ENCODE measurements at places on chromosomes 2 and 18. TPM values are rescaled to one million over a fixed set of nuclear protein-coding genes. Genes with fewer than 3 reads are reported as not detected.

DNA sequence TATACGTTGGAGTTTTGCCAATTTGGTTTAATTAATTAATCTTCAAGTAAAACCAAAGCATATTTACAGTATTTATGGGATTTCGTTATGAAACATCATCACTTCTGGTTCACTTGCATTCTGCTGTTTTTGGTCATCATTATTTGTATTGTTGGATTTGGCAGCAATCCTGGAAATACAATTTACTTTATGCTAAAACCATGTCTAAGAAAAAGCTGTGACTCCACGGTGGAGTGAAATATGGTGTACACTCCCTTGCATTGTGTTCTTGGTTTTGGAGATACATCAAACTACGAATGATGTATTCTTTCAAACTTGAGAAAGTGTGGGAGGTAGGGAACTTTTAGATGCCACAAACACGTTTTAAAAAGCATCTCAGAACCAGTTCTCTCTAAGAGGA lies 106.4 kb downstream of the CTAGE1 start:
- no peak for DNase-seq

The TTR gene
- not detected for total RNA-seq

The SP5 gene
- 0.28 TPM for total RNA-seq

The ZNF638 gene
- total RNA-seq = 104 TPM

DNA sequence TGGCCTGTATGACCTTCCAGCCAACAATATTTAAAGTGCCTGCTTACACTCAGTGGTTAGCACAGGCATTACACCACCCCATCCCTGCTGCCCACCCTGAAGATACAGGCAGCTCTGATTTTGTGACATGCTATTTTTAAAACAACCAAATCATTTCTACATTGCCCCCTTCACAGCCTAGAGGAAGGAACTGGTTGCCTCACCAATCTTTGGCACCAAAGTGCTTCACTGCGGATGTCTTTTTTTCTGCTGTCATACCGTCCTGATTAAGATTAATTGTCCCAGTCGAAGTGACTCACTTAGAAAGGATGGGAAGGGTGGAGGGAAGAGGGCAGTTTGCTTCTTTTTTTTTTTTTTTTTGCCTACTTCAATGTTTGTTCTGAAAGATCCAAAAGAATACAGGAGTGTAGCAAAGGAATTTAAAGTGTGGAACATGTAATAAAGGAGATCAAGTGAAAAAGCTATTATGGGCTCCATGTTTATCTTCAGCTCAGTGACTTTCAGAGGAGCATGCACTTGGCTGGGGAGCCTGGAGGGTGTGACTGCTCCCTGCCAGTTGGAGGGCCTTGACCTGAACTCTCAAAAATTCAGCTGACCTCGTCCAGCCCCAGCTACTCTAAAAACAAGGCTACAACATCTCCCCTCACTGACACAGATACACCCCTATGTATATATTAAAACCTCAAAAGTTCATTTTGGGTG lies 501.1 kb upstream of the TNP1 start:
- DNase-seq = no peak

DNA sequence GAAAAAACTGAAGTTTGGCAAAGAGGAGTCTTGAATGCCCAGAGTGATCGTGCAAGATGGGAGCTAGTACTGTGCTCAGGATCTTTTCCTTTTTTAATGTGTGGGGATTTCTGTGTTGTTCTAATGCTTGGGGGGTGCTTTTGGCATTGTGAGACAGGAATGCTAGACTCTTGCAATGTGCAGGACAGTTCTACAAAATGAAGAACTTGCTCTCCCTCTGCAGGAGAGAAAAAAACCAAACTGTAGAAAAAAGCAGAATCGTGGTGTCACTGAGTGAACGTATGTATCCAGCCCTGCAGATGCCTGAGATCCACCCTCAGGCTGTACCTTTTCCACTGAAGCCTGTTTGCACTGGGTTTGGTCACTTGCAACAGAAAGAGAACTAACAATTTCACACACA lies 12.1 kb upstream of the TTC39C start:
- DNase-seq = no peak

DNA sequence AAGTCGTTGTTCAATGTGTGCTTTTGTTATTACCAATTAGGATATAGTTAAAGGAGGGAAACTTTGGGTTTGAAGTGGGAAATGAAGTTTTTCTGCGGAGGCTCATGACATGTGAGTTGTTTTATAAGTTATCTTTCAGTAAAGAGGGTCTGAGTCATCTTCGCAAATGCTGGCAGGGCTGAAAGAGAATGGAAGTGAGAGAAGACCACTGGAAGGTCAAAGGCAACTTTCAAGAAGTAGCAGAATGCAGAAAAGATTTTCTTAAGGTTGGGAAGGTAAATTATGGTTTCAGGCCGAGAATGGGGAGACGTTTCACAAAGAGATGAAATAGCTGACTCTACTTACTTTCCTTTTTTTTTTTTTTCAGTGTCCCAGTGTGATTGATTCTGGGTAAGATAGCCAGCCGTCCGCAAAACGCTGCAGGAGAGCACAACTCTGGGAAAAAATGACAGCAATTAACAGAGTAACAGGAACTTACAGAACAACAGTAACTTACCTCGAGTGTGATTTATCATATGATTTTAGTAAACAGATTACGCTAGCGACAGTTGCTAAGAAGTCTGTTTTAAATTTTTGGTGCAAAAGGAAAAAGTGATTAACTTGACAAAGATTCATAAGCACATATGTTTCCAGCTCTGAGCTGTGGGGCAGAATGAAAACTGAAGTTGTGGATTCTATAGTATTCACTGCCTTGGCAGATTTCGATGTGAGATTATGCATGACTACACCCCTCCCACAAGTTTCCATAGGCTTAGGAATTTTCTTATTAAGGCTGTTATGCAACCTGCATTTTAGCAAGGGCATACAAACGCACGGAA lies 46.8 kb upstream of the ACTR3 start:
- DNase-seq = no peak

DNA sequence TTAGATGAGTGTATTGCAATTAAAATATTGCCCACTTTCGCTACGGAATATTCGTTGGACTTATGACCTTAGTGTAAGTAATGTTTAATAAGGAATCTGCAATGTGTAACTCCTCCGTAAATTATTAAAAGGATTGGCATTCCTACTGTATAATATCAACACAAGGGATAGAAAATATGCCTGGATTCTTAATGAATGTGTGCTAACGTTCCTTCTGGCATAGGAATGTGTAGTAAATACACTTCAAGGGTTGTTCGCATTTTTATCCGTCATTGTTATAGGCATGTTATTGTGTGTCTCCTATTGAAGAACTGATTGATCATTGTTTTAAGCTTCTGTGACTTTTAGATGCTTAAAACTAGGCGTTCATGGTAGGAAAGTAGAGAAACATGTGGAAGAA lies 134.5 kb downstream of the NEDD4L start:
- DNase-seq = no peak

The GCKR gene
- total RNA-seq = 0.65 TPM

DNA sequence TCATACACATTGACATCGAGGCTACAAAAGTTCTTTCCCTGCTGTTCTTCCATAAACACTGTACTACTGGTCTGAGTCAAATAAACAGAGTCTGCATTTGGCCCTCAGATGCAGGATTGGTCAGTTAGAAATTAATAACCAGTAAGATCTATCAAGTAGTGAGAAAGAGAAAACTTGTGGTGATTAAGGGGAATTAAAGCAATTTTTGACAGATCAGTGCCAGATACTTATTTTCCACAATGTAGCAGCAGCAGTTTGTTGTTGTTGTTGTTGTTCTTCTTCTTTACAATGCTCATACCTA lies 85.0 kb downstream of the IKZF2 start:
- DNase-seq = no peak

- no peak for DNase-seq
Measured at GRCh38 chr2:11789243-11789642, 42.8 kb downstream of the LPIN1 start.

DNA sequence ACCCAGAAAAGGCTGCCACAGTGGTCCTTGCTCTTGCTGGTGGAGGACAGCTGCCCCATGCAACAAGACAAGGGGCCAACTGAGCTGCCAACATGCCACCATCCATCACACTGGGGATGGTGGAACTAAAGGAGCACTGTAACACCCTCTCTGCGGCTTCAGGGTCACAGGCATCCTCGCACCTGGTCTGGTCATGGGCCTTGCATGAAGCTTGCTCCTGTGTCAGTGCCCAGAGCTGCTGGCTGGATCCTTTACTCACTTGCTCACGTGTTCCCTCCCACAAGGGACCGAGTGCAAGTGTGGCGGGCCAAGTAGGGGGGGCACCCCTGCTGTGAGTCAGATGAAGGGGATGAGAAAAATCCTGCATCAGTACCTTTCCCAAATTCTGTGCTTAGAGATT lies 972.3 kb upstream of the DDX18 start:
- DNase-seq = no peak

DNA sequence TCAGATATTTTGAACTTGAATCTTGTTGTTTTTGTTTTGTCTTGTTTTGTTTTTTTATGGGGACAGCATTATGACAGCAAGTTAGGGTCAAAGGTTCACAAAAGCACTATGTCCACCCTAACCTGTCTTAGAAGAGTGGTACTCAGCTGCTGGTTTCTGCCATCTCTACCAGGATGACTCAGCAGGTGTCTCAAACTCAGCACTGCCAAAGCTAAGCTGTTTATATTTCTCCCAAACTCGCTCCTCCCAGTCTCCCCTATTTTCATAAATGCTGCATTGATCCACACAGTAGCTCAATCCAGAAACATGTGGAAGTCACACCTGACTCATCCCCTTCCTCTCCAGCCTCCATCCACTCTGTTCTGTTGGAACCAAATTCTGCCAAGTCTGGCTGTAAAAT lies 134.9 kb downstream of the ZBTB7C start:
- DNase-seq = no peak

- no peak for DNase-seq
Measured at GRCh38 chr2:202278036-202278760, 12.6 kb downstream of the NOP58 start.

- DNase-seq = no peak
Measured at GRCh38 chr2:189698020-189698887, 23.8 kb downstream of the ANKAR start.

DNA sequence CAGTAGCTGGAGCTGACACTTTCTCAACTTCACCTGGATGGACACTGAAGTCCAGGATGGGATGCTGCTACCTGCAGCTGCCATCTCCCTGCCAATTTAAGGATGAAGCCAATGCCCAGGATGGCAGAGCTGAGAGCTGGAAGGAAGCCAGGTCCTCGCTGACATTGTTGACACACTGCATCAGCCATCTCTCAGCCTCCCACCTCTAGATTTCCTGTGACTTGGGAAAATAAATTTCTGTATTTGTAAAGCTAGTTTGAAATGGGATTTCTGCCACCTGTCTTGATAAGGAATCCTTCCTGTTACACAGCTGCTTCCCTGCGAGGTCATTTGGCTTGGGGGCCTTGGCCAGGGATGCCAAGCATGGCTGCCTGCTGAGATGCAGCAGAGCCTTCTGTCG lies 43.5 kb downstream of the KCTD1 start:
- no peak for DNase-seq

The IL18RAP gene
- total RNA-seq = 1.9 TPM

The GAD1 gene
- total RNA-seq = not detected

All from posterior vena cava (tissue), 2 donors.